Stimulated activated CD4-positive, alpha-beta T cell treated with anti-CD3 and anti-CD28 coated beads, TNF-alpha, amount 100 ng/mL, for 1 hour (primary cell): ENCODE measurements at places on chromosomes 3 and 15.

DNA sequence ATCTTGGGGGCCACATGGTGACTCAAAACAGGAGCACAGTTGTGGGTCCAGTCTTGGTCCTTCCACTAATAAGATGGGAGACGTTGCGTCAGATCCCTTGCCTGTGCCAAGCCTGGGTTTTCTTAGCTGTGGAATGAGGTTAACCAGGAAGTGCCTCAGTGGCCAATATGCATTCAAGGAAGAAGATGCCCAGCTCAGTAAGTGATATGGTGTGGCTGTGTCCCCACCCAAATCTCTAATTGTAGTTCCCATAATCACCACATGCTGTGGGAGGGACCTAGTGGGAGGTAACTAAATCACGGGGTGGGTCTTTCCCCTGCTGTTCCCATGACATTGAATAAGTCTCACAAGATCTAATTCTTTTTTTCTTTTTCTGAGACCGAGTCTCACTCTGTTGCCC is 6.4 kb downstream of the ALG1L2 start:
- DNase-seq, result no peak

GRCh38 chr3:29933802-29934490 is 653.1 kb downstream of the RBMS3 start:
- no peak for DNase-seq

DNA sequence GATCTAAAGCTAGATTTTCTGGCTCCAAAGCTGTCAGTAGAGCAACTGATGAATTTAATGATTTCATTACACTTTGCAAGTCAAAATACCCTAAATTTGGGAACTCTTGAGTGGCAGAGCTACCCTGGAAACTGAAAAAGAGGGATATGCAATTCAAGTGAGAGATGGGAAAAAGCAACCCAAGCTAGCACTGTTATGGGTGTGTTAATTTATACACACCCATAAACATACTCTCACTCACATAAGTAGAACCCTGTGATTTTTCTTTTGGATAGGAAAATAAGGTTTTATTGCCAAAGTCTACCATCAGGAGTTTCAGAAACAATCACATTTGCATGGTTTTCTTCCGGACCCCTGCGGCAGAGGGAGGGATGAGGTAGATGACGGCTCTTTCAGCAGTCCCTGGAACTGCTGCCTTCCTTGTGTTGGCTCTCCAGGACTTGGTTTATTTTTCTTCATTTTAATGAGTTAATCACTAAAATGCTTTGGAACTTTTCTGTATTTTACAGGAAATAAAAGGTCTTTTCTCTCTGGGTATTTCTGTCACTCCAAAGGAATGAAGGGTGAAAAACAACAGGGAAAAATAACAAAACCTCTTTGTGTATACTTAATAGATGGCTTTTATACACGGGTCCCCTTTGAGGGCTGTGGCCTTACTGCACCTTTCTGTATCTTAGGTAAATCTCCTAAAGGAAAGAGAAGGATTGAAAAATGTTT is 63.8 kb downstream of the TTC23 start:
- DNase-seq, result no peak

GRCh38 chr15:85581495-85581894 is 201.1 kb downstream of the AKAP13 start:
- no peak for DNase-seq

- no peak for DNase-seq
Measured at GRCh38 chr15:51970132-51970817, 1.3 kb downstream of the LEO1 start.

DNA sequence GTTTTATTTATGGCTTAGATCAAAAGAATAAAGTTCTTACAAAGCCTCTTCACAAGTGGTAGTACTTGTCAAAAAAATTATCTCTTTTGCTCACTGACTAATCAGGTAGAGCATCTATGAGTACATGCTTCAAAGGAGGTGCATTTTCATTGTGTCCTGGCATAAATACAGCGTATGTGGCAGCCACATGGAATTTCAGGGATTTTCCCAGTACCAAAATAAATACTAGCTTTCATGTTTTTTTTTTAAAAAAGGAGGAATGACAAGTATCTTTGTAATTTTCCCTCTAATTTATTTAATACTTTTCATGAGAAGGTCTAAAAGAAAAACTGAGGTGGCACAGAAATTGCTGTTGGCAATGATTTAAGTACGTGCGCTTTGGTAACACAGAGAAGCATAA is 597.8 kb upstream of the ALCAM start:
- DNase-seq, result no peak

- no peak for DNase-seq
Measured at GRCh38 chr3:62873761-62874710, 1.2 kb downstream of the CADPS start.

DNA sequence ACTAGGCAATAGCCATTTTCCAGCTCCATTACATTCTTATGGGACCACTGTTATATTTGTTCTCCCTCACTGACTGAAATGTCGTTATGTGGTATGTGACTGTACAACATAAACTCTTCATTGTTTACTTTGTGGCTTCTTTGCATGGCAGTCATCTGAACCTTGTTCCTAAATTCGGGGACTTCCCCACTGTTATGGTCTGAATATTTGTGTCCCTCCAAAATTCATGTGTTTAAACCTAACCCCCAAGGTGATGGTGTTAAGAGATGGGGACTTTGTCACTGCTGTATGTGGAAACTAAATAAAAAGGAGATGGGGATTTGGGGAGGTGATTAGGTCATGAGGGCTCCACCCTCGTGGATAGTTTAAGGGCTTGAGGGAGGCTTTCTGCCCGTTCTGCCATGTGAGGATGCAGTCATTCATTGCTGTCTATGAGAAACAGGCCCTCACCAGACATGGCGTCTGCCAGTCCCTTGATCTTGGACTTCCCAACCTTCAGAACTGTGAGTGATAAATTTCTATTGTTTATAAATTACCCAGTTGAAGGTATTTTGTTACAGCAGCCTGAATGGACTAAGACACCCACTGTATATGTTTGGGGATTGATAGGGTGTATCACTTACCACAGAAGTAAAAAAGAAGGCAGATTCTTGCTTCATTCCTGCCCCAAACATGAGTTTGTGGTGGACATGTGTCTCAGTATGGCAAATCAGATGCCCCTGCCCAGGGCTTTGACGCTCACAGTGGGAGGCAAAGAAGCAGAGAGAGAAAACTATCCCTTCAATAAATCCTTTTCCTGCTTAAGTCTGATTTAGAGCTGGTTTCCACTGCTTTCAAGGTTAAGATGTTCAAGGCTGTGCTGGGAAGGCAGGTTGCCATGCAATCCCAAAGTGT is 138.0 kb upstream of the UBE2E1 start:
- no peak for DNase-seq

- DNase-seq, result no peak
Measured at GRCh38 chr3:174325834-174326700, 533.1 kb upstream of the NAALADL2 start.

DNA sequence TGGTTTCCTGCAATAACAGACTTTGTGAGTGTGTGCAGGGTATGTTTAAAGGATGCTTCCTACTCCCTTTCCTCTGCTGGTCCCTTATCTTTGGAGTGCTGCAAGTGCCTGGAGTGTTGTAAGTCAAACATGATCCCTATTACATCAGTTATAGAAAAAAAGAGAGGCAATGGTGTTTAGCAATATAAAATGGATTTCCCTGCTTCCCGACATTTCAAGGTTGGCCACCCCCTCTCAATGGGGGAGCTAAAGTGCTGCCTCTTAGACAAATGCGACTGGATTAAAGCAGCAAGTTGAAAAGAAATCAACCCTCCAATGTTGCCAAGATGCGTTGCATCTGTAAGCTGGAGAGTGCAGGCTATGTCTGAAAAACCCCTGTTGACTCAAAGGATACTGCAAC is 203.1 kb upstream of the WNT5A start:
- no peak for DNase-seq

DNA sequence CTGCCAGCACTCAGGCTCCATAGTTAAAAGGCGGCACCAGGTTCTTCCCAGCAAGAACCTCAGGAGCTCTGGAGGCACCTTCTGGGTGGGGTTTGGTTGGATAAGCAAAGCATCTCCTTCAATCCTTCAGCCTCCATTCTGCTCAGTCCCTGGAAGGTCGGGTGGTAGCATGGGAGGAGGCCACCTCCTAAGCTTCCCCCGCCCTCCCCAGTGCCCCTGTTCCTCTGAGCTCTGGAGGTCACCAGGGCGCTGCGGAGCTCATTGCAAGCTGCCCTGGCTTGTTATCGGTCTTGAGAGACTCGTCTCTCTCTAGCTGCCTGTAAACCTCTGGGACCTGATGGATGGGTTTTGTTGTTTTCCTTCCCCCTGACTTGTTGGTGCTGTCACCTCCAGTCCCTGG is 124.8 kb downstream of the RPLP1 start:
- no peak for DNase-seq

GRCh38 chr3:27865731-27866130 is 143.6 kb upstream of the EOMES start:
- no peak for DNase-seq

GRCh38 chr3:16700651-16701050 is 95.4 kb upstream of the DAZL start:
- no peak for DNase-seq

DNA sequence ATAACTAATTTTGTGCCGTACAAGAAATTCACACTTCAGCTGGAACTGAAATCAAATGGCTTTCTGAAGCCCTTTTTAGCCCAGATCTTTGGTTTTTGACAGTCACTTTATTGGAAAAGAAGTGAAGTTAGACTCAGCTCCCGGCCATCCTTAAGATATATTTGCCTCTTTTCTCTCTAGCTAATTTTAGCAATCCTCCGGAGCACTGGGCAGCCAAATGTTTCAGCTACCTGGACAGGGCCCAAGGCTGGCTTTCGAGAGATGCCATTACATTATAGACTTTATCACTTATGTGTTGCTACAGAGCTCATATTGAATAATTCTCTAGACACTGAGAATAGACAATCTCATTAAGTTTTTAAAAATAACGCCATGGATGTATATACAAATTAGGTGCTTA is 28.5 kb upstream of the RPL39L start:
- DNase-seq, result no peak

DNA sequence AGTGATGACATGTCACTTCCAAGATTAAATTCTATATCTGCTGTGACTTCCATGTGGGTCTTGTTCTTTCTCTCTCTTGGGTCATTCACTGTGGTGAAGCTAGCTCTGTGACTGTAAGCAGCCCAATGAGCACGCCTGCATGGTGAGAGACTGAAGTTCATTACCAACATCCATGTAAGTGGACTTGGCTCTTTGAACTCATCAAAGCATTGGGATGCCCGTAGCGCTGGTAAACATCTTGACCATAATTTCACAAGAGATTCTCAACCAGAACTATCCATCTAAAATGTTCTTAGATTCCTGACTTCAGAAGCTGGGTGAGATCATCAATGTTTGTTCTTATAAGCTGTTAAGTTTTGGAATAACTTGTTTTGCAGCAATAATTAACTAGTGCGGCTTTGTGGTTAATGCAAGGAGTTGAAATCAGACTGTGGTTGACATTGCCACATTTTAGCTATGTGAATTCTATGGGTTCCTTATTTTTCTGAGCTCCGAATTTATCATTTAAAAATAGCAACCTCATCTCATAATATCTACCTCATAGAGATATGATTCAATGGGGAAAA is 31.6 kb upstream of the LRRC3B start:
- no peak for DNase-seq

DNA sequence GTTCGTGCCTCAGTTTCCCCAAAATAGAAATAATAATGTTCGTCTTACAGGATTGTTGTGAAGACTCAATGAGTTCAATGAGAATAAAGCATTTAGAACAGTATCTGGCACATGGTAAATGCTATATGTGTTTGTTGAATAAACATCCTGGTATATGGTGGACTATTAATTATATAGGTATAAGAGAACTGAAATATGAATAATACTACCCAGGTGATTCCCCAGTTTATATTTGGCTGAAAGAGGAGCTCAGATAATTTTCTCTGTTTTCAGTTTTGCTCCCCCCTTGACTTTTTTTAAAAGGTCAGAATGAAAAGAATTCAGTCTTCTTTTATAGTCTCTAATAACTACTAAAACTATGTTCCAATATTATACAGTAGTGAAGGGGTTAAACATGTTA is 46.9 kb downstream of the USP8 start:
- DNase-seq, result no peak

DNA sequence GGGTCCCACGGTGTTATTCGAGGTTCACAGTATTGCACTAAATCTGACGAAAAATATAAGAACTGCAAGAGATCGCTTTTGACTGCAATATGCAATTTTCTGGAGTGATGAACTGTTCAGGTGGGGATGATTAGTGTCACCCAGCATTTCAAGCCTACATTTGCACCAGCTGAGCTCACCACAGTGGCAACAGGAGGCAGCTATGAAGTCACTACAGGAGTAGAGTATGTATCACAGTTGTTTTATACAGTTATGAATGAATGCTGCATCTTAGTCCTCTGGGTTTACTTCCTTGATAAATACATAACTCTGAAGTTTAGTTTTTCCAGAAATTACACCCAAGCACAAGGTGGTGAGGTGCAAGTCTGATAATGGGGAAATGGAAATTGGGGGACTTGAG is 69.6 kb downstream of the CHSY1 start:
- no peak for DNase-seq

DNA sequence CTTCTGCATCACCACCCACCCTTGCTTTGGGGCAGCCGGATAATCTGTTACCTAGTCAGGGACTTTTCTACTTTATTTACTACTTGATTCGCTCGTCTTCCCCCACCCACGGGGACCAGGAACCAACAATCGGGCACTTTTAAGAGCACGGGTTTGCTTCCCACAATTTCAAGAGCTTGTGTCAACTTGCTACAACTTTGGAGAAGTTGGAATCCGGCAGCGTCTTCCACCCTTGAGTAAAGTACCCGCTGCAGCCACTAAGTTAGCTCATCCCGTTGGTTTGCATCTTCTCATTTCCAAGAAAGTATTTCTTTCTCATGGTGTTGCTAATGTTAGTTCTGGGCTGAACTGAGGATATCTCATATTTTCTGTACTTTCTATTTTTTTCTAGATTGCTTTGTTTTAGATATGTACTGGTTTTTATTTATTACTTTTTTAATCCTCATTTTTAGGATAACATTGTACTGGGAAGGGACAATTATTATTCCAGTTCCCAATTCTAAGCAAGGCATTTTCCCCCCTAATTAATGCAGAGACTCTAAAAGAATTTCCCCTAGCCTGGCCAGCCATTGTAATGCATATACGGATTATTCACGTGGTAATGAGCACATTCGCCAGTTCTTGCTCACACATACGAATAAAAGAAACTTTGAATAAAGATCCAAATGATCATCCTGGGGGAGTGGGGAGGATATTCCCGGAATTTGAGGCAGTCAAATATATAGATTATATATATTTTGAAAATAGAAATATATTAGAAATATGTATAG is 4.0 kb downstream of the SOX2 start:
- DNase-seq, result no peak
